ENCODE measurements at places on chromosomes 1 and 21.

GRCh38 chr1:38779491-38779890 is 80.1 kb downstream of the RRAGC start:
- DNase-seq: no peak

DNA sequence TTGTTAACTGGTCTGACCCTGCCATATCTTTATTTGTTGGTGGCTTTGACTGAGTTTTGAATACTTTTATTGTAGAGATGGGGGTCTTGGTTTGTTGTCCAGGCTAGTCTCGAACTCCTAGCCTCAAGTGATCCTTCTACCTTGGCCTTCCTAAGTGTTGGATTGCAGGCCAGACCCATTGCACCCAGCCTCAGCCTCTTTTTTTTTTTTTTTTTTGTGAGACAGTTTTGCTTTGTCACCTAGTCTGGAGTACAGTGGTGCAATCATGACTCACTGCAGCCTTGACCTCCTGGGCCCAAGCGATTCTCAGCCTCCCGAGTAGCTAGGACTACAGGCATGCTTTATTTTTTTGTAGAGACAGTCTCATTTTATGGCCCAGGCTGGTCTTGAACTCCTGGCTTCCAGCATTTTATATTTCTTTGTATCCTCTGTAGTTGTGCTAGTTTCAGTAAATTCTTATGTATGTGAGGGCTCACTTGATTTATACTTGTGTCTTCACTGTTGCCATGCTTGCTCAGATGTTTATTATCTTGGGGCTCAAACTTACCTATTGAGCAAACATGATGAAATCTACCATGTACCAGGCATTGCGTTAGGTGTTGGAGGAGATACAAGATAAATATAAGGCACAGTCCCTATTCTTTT is 24.1 kb downstream of the THRAP3 start:
- no peak for DNase-seq

DNA sequence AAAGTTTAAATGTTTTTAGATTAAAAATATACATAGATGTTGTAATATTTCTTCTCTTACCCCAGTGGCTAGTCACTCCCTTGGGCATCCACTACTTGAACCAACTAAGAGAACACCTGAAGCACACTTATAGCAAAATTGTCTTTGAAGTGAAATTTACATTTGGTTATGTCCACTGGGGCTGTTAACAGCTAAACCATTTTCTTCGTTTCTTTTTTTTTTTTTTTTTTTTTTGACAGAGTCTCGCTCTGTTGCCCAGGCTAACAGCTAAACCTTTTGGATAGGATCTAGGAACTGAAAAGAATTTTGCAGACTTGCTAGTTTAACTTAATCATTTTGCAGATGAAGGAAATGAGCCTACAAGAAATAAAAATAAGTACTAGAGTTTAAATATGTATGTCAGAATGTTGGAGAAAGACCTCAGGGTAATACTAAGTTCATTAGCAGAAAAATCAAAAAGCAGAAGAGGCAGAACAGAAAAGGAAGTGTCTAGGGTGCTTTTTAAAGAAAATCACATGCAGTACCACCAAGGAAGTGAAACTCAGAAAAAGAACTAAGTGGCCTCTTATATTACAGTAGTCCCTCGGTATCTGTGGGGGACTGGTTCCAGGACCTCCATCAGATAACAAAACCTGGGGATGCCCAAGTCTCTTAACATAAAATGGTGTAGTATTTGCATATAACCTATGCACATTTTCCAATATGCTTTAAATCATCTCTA is 11.8 kb downstream of the DRAM2 start:
- peak; percentile 89 for DNase-seq

DNA sequence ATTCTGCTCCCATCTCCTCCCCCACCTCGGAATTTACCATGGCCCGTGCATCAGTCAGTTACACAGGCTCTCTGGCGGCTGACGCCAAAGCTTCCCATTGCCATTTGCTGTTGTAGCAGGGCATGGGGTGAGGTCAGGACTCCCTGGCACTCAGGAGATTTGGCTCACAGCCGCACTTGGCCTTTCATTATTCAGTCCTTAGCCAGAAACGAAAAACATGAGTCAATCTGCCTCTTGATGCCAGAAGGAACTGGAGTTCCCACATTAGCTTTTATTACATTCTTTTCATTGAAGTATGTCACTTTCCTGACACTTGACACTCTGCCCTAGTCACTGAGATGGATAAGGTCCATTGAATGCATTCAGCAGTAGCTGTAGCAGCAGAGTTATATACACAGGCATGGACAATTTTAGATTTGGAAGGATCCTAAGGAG is 260.6 kb downstream of the CACNA1E start:
- no peak for DNase-seq

DNA sequence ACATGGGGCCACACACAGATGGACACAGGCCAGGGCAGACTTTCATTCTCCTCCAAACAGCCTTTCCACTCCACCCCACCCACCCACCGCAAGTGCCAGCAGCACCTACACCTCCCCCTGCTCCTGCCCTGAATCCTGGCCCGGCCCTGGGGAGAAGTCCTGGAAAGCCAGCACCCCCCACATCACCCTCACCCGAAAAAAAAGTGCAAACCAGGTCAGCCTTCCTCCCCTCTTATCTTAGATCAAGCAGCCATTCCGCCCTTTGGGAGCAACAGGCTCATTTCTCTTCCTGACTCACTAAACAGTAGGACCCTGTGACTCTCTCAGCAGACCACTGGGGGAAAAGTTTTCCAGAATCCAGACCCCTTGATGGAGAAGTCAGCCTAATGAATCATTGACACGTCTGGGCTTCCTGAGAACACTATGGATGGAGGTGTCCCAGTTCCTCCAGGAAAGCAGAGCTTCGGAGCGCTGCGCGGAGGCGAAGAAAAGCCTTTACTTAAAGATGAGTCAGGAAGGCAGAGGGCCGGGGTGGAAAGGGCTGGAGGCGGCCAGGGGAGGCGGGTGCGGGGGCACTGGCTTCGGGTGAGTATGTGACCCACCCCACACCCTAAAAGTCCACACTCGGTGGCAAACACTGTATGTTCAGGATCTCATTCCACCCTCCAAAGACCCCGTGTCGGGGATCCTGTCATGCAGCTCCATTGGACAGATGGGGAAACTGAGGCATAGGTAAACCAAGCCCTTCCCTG is 588.7 kb downstream of the MATN1 start:
- DNase-seq: no peak

GRCh38 chr1:65289449-65289848 is 19.9 kb upstream of the DNAJC6 start:
- no peak for DNase-seq

- DNase-seq: no peak
These were observed 21.0 kb upstream of the ARF1 start for GRCh38 chr1:228061411-228062084.

- DNase-seq: no peak
These were observed 503.5 kb upstream of the TMPRSS15 start for GRCh38 chr21:18907076-18907475.

DNA sequence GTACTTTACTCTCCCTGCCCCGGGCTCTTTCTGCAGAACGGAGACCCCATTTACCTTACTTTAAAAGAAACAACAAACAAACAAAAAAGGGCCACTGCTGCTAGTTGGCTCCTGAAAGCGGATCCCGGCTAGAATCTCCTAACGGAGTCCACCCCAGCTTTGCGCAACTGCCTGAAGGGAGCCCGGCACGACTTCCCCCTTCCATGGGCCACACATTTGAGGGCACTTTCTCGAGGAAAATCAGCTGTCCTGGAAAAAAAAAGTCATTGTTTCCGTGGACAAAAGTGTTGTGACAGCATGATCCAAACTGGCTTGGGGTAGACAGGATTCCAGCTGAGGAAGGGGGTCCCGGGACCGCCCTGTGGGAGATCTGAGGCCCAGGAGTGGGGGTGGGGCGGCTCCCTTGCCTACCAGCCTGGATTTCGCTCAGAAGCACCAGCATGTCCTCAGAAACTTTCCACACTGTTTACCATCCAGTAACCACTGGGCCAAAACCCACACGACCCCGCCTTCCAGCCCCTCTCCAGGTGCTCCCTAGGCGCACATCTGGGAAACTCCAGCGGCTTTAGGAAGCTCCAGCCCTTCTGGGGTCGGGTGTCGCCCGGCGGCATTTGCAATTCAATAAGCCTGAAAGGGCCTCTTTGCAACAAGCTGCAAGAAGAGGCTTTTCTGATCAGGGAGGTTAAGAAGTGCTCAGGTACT is 4.8 kb downstream of the RIPK4 start:
- DNase-seq: no peak

- DNase-seq: peak; percentile 63
These were observed 33.2 kb downstream of the NHLH2 start for GRCh38 chr1:115807723-115808122.

DNA sequence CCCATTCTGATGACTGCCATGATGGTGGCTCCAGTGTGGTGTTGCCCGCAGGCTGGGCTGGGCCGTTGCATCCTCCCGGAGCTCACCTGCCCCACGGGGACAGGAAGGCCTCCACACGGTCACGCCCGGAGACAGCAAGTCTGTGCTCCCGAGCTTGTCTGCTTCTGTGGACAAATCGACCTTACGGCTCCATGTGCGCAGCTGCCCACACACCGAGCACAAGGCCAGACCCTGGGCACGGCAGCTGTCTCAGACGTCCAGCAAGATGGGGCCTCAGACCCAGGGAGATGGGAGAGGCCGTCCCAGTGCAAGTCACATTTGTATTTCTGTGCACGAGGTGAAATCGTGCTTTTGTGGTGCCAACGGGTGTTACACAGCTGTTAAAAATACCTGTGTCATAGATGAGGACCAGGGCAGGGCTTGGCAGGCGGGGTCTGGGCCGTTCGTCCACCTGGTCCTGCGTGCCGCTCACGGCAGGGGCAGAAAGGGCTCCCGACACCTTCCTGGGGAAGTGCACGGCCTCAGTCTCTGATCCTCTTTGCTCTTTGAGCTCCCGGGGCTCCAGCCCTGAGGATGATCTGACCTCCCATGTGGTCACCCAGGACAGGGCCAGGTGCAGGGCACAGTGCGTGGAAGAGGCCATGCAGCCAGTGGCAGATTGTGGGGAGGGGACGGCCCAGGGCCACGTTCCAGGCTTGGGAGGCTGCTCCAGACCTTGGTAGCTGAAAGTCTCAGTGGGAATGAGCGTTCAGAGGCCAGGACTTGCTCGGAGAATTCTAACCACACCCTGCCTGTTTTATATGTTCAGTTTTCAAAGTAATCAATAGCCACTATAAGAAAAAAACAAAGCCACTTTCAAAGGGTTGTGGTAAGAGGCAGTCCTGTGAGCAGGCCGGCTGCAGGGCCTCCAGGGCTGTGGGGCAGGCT is 13.5 kb downstream of the COL6A1 start:
- no peak for DNase-seq

GRCh38 chr1:156738407-156738806 is 2.5 kb downstream of the MRPL24 start:
- DNase-seq: no peak

DNA sequence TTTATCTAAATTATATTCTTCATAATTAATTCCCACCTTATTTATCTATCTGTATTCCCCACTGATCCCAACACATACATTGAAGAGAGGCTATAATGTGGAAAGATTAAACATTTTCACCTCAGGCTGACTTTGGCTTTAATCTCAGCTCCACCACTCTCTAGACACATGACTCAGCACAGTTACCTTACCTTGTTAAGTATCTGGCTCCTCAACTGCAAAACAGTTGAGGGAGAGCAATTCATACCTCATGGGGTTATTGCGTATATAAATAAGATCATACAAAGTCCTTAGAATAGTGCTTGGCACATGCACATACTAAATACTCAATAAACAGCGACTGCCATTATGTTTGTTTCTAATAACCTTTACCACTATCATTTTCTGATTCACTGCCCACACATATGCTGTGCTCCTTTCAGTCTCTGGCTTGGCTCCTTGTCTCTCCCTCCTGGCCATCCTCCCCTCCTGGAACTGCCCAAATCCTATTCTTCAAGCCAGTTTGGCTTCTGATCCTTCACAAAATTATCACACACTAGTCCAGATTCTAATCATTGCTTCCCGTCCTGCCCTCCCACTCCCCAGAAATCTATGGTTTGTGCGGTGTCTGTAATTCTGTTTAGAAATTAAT is 50.1 kb downstream of the BCL9 start:
- no peak for DNase-seq

GRCh38 chr21:36255663-36256062 is 64.3 kb upstream of the MORC3 start:
- DNase-seq: peak; percentile 90

GRCh38 chr21:39118061-39118460 is 65.2 kb downstream of the PSMG1 start:
- DNase-seq: no peak

DNA sequence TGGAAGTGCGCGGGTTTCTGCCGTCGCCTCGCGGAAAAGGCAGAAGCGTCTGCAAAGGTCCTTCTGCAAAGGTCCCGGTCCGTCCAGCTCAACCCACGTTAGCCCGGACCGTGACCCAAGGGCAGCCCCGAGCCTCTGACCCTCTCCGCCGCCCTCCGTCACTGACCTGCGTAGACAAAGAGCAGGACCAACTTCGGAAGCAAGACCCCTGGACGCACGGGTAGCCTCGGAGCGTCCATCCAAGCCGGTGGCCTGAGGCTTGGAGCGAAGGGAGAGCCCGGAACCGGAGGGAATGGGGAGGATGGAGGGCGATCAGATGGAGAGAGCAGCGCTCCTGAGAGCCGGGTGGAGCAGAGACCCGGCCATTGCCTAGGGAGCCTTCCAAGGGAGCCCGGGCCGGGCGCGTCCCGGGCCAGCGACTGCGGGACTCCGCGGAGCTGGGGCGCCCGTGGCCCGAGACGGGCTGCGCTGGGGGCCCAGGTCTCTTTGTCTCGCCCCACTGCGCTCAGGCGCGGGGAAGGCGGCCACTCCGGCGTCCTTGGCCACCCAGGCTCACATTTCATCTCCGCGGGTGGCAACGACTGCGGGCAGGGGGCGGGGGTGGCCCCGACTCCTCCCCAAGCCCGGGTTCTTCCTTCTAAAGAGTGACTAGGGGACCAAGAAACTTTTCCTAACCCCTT is at the start of gene CYYR1:
CYYR1 (minus strand) TSS at position 585 of the 680 bp plus-strand sequence; CDS start at position 239, 346 bp downstream.
- DNase-seq: no peak

- no peak for DNase-seq
These were observed 219.2 kb downstream of the RERE start for GRCh38 chr1:8598060-8598724.

DNA sequence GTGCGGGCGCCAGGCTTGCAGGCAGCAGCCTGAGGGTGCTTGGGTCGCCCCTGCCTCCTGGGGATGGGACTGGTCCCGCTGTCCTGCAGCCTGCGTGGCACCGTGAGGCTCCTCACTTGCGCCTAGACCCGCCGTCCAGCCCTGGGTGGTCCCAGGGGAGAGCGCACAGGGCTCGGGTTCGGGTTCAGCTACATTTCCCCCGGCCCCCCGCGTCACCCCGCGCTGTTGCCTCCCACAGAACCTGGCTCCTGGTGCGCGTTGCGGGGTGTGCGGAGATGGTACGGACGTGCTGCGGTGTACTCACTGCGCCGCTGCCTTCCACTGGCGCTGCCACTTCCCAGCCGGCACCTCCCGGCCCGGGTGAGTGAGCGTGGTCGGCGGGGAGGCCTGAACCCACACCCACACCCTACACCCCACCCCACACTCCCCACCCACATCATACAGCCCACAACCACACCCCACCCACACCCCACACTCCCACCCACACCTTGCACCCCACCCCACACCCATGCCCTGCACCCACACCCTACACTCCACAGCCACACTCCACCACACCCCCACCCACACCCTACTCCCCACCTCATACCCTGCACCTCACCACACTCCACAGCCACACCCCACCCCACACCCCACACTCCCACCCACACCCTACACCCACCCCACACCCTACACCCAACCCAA is 6.2 kb upstream of the PFKL start:
- DNase-seq: no peak
